ENCODE measurements at places on chromosomes 12 and 14.

GRCh38 chr14:30888480-30889243 lies 14.3 kb downstream of the COCH start:
- H3K36me3 ChIP-seq: no peaks in the 10 kb centered on the region
- no peak overlapping the region for H3K4me3 ChIP-seq
- H3K27me3 ChIP-seq: no peaks in the 10 kb centered on the region
- no peak overlapping the region for H3K27ac ChIP-seq
- DNase-seq: no peak
- H3K4me1 ChIP-seq: no peaks in the 10 kb centered on the region

GRCh38 chr12:117850048-117850447 lies 118.7 kb downstream of the KSR2 start:
- H3K27me3 ChIP-seq: no peaks in the 10 kb centered on the region
- H3K27ac ChIP-seq: no peak overlapping the region
- no peaks in the 10 kb centered on the region for H3K4me1 ChIP-seq
- no peak for DNase-seq
- H3K4me3 ChIP-seq: no peak overlapping the region
- H3K36me3 ChIP-seq: no peaks in the 10 kb centered on the region

DNA sequence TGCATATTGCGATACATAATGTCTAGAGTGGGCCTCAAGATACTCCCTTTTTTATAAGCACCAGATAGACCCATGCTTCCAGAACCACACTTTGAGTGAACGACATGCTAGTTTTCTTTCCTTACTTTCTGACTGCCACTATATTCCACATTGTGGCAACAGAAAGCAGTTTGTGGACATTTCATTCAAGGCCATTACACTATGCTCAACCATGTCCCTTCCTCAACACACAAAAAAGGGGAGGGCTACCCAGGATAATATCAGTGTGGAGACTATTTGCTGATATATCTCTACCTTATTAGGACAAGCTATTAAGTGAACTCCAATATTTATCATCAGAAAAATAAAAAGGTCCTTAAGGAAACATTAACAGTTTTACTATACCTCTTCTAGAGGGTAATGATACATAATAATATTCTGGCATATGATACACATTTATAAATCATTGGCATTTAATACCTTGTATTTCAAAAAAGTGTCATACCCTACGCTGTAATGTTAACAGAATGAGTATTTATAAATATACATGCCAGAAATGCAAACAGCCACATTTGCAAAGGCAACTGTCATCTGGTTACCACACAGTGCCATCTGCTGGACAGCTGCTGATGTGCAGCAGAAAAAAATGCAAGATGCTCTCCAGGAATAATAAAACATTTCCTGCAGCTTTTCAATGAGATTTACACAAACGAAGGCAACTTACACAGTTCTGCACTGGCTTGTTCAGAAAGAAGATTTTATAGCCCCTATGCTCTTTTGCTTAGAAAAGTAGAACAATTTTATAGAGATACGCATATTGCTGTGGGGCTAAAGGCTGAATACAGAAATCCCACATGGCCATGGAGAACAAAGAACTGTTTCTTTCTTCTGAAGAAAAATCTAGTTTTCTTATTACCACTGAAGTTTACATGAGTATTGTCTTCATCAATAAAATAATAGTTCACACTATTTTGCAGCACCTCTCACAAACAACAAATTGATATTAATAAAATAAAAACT lies 182.2 kb upstream of the GRIP1 start:
- H3K27ac ChIP-seq: no peak overlapping the region
- H3K4me3 ChIP-seq: no peak overlapping the region
- no peaks in the 10 kb centered on the region for H3K27me3 ChIP-seq

- no peaks in the 10 kb centered on the region for H3K27me3 ChIP-seq
- H3K4me1 ChIP-seq: peaks cover 60% of the 10 kb centered on the region
- peaks cover 14% of the 10 kb centered on the region for H3K36me3 ChIP-seq
- H3K27ac ChIP-seq: peak overlapping the region; percentile 83
- peak overlapping the region; percentile 57 for H3K4me3 ChIP-seq
Observed at GRCh38 chr12:53097207-53097563, 282 bp upstream of the IGFBP6 start.

GRCh38 chr12:58452546-58452945 lies 467.8 kb downstream of the LRIG3 start:
- no peaks in the 10 kb centered on the region for H3K36me3 ChIP-seq
- no peak overlapping the region for H3K27ac ChIP-seq
- H3K4me3 ChIP-seq: no peak overlapping the region
- no peaks in the 10 kb centered on the region for H3K4me1 ChIP-seq
- H3K27me3 ChIP-seq: no peaks in the 10 kb centered on the region
- no peak for DNase-seq

DNA sequence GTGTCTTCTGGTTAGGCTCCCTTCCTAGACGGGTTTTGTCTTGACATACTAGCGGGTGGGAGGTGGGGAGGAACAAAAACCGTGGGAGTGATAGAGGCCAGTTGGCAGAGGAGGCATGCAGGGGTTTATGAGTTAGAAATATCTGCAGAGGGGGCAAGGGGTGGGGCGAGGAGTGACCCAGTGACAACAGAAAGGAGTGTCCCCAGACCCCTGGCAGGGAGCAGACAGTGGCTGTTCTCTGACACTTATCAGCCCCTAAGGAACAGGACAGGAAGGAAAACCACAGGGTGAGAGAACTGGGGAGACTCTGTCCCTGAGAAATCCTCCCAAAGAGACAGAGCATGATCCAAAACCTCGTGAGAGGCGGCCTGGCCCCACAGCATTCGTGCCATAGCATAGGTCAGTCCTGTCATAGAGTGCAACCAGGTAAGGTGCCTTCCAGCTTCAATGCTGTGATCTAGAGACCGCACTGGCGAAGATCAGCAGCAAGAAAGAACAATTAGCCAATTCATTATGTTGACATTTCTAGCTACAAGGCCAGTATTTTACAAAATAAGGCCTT lies 141.4 kb downstream of the CRADD start:
- peak overlapping the region; percentile 40 for H3K27ac ChIP-seq
- H3K4me1 ChIP-seq: peaks cover 27% of the 10 kb centered on the region
- H3K4me3 ChIP-seq: no peak overlapping the region
- DNase-seq: no peak
- H3K36me3 ChIP-seq: no peaks in the 10 kb centered on the region

- H3K4me1 ChIP-seq: peaks cover 58% of the 10 kb centered on the region
- no peak overlapping the region for H3K4me3 ChIP-seq
- no peak for DNase-seq
Observed at GRCh38 chr12:11578461-11578993, 70.9 kb upstream of the ETV6 start.

DNA sequence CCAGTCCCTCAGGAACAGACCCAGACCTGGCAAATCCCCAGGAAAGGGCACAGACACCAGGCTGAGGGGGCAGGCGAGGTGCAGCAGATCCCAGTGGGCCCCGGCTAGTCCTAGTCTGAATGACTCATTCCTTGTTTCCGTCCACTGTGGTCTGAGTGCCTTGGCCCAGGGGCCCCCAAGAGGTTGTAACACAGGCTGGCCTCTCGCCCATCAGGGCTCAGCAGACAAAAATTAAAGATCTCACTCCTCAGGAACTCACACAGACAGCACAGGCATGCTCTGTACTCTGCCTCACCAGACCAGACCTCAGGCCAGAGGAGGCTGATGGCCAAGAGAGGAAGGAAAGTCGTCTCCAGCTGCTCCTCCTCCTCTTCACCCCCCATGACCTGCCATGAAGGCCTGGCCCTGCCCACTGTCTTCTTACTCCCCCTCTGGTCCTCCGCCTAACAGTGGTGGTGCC lies 7.7 kb upstream of the LTBP2 start:
- no peaks in the 10 kb centered on the region for H3K36me3 ChIP-seq
- no peaks in the 10 kb centered on the region for H3K27me3 ChIP-seq
- peaks cover 66% of the 10 kb centered on the region for H3K4me1 ChIP-seq
- no peak for DNase-seq
- no peak overlapping the region for H3K4me3 ChIP-seq

GRCh38 chr12:9797722-9798619 lies 29.3 kb upstream of the KLRF1 start:
- H3K4me1 ChIP-seq: no peaks in the 10 kb centered on the region
- no peaks in the 10 kb centered on the region for H3K36me3 ChIP-seq
- H3K27me3 ChIP-seq: no peaks in the 10 kb centered on the region
- H3K4me3 ChIP-seq: no peak overlapping the region
- peak; percentile 5 for DNase-seq
- no peak overlapping the region for H3K27ac ChIP-seq

Measured in esophagus squamous epithelium (tissue), 5 donors.